ENCODE measurements at places on chromosomes 4 and X.

DNA sequence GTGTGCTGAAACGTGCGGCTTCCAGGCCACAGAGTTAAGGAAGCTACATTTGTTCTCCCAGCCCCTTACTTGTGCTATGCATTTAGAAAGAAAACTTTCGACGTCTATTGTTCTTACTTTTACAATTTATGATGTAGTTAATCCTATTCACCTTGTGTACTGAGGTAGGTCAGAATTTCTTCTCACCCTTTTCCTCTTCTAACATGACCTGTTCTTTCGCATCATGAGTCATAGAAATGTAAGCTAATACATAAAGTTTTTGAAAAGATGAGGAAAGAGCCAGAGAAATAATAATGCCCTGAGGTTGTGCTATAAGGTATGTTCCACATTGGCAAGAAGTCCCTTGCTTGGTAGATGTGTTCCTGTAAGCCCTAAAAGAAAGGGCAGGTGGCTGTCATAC lies 298.3 kb downstream of the TRIML1 start:
- DNase-seq = no peak

- DNase-seq = no peak
These were observed 26.8 kb upstream of the STPG2 start for GRCh38 chr4:98170035-98170434.

DNA sequence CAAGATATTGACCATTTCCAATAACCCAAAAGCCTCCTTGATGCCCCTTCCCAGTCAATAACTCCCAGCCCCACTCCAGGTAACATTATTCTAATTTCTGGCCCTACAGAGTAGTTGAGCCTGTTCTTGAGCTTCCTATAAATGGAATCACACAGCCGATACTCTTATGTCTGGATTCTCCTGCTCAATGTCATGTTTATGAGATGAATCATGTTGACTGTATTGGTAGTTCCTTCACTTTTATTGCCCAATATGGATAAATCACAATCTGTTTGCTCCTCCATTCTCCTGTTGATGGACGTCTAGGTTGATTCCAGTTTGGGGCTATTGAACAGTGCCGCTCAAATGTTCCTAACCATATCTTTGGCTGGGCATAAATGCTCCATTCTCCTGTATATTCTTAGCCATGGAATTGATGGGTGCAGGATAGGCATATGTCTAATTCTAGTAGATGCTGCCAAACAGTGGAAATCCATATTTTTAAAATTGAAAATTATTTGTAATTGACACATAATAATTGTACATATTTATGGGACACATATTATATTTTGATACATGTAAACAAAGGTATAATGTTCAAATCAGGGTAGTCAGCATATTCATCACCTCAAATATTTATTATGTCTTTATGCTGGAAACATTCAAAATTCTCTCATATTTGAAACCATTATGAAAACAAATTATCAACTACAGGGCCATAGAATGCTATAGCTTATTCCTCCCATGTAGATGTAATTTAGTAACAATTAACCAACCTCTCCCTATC lies 40.5 kb upstream of the SLC2A9 start:
- DNase-seq = no peak

DNA sequence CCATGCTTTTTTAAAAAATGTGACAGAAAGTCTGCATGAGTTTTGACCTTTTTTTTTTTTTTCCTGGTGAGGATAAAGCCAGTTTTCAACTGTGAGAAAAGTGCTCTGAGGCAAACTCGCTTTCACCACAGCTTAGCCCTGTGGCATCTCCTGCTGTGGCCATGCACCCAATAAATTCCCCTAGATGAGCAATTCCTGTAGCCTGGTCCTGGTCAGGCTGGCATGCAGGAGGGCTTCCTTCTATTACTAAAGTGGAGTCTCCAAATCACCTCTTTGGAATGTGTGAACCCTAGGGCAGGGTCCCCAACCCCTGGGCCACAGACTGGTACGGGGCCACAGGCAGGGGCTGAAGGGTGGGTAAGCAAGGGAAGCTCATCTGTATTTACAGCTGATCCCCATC lies 265.4 kb downstream of the RAPGEF2 start:
- no peak for DNase-seq

- no peak for DNase-seq
These were observed 46.0 kb upstream of the SFRP2 start for GRCh38 chr4:153834901-153835300.

DNA sequence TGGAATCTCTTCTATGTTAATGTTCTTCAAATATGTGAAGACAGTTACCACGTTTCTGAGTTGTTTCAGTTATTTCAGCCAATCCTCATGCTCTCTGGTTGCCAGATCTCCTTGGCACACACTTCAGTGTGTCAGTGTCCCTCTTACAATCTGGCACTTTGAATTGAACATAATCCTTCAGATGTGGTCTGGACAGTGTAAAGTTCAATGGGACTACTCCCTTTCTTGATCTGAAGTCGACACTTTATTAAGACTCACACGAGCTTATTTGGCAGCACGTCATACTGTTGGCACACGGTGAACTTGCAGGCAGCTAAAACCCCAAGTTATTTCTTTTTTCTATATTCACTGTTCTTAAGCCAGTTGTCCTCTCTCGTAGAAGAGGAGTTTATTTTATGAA lies 28.2 kb downstream of the ARSJ start:
- peak; percentile 80 for DNase-seq

- no peak for DNase-seq
These were observed 278.6 kb downstream of the EVC2 start for GRCh38 chr4:5429747-5430146.

DNA sequence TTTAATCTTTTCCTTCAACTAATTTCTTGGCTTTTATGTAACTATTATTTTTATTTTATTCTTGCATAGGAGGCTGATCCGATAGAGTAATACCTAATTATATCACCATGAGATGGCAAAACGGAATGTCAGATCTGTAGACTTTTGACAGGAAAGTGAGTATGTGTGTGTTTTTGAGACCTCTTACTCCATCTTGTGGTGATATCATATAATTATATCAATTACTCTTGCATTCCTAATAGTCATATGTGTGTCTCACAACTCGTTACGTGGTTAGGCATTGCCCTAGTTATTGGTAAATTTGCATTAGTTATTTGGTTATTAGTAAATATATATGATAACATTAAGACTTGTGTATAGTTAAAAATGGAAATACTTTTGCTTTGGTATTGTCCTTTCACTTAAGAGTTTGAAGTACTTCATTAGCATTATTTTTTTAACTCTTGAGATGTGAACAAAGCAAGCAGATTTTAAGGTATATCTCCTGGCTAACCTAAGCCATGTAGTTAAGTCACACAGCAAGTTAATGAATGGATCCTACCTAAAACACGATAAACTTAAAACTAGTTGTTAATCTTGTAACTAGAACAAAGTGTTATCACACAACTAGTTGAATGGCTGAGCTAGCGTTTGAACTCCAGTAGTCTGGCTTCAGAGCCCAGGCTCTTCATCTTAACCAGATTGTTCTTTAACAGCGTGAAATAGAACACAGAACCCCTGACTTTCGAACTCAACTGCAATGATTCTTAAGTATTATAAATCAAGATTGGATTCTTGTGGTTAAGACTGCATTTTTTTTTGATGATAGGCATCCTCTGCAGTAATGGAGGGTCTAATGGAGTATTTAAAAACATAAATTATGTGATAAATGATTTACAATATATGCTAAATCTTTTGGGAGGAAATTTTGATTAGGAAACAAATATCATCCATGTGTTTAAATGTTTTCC lies 67.1 kb downstream of the PGRMC2 start:
- DNase-seq = peak; percentile 9

DNA sequence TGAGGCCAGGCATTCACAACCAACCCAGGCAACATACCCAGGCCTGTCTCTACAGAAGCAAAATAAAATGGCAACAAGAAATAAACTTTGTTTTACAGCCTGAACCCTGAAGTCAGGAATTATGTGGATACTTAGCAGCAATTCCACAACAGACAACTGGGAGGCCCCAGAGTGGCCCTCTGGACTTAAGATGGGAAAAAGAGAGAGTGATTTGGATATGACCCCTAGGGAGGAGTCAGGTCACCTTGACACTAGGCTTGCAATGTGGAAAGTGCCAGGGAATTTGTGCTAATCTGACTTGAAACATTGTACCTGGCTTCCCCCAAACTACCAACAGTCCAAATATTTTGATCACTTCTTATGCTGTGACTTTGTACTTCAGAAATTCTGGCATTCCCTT lies 193.1 kb downstream of the PARM1 start:
- no peak for DNase-seq

DNA sequence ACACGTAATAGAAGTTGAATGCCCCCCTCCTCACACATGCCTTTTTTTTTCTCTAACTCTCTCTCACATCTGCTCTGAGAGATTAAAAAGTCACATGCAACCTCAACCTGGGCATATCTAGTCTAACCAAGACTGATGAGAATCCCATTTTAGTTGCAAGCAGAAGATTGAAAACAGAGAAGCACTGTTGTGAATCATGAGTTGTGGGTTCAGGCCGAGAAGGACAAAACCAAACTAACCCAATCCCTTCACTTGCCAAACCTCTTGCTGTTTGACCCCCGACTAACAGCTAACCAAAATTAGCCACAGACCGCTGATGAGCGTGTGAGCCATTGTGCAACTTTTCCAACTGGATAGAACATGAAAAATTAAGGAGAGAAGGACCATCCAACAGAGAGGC lies 31.8 kb downstream of the CXCL1 start:
- no peak for DNase-seq

DNA sequence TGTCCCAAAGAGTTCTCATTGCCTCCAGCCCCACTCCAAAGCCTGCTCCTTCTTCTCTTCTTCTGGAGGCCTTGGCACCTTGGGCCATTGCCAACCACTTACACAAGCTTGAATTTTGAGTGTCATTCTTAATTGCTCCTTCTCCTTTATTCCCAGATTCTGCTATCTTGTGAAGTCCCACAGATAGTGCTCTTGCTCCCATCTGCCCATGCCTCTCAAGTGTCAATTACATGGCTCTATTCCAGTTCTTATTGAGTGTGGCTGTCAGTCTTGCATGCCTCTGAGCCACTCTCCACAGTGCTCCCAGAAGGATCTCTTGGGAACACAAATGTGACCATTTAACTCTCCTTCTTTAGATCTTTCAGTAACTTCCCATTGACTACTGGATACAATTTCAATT lies 117.3 kb upstream of the SFRP2 start:
- no peak for DNase-seq

GRCh38 chrX:75963774-75964173 lies 178.7 kb upstream of the MAGEE2 start:
- DNase-seq = no peak

DNA sequence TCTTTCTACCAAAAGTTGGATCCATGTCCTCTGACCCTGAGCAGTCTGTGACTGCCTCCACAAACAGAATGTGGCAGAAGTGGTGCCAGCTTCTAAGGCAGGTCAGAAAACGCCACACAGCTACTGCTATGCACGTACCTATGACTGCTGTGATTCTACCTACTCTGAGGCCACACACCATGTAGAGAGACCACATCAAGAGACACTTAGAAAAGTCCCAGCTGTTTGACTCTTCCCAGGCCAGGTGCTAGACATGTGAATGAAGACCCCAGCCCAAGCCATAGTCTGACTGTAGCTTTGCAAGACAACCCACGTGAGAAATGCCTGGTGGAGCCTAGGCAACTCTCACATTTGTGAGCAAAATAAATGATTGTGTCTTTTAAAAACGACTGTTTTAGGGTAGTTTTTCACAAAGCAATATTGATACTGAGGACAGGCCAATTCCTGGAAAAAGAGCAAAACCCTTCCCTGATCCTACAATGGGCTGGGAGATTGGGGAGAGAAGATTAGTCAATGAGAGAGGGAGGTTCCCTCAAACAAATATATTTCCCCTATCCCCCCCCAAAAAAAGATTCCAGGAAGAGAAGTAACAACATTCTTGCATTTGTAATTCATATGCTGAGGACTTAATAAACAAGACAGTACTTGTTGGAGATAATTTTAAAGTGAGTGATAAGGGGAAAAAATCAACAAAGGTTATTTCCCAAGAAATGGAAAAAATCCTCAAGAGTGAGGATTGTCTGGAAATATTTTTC lies 33.3 kb downstream of the FRYL start:
- no peak for DNase-seq

- DNase-seq = no peak
These were observed 5.1 kb downstream of the MED28 start for GRCh38 chr4:17619416-17620105.

- DNase-seq = no peak
These were observed 346.7 kb upstream of the RASGEF1B start for GRCh38 chr4:81818385-81818920.

GRCh38 chrX:33252306-33252825 lies 41.0 kb upstream of the DMD start:
- no peak for DNase-seq

GRCh38 chr4:73869130-73870055 lies at the start of gene CXCL1:
TSS of gene CXCL1 (plus strand) at chr4:73869393. CDS start at chr4:73869471, 78 bp downstream.
- DNase-seq = peak; percentile 54

- no peak for DNase-seq
These were observed 38.1 kb upstream of the CLDN24 start for GRCh38 chr4:183360161-183360919.

GRCh38 chr4:125244848-125245450 lies 69.8 kb upstream of the FAT4 start:
- DNase-seq = peak; percentile 4

GRCh38 chr4:7297881-7298280 lies 105.5 kb downstream of the SORCS2 start:
- DNase-seq = no peak

DNA sequence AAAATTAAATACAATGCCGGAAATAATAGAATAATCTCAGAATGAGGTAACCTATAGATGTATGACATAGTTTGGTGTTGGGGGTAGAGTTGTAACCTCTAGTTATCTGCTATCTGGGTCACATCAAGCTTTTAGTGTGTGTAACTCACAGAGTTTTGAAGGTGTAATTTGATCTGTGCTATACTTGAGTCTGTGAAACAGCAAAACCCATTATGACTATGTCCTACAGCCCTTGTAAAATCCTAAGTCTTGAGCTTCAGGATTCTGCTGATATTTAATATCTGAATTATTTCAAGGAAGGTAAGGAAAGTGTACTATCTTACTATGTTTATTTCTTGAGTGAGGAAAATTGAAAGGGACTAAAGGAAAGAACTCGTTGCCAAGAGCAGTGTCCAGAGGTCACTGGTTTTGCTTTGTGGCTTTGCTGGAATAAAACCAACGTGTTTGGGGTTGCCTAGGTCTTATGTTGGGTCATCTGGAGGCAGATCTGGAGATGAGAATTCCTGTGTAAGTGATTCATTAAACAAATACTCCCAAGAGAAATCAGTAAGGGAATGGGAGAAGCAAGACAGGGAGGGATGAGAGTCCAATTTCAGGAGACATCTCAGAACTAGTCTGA lies 107.8 kb upstream of the CBLL2 start:
- DNase-seq = no peak
